Sigmoid colon (tissue), 7 donors: ENCODE measurements at places on chromosomes 1 and 21.

DNA sequence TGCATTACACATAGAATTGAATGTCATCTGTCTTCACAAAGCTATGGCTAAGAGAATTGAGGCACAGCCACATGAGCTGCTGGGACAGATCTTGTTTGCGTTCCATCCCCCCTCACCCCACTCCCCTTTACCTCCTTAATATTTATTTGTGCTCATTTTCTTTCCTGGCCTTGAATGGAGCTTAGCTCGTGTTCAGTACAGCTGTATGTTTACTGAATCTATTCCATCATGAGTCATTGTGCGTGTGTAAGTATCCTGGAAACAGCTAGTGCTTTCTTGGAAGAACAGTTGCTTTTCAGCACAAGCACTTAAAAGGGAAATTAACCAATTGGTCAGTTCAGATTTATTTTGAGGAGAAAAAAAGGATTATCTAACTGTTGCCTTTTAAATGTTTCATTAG, 14.7 kb downstream of the PROX1 start:
- no peak for DNase-seq

DNA sequence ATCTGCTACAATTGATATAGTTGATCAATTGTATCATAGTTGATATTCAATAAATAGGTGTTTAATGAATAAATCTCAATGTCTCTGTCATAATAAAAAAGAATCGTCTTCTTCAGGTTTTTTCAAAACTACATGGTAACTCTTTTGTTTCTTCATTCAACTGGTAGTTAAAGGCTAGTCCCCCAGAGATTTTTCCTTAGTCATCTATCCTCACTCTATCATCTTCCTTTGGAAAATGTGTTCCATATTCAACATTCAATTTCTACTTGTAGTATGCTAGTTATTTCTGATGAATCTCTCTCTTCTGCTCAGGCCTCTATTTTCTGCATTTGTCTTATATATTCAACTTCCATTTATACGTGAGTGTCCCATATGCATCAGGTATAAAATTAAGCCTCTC, 558.8 kb downstream of the KCNT2 start:
- no peak for DNase-seq

DNA sequence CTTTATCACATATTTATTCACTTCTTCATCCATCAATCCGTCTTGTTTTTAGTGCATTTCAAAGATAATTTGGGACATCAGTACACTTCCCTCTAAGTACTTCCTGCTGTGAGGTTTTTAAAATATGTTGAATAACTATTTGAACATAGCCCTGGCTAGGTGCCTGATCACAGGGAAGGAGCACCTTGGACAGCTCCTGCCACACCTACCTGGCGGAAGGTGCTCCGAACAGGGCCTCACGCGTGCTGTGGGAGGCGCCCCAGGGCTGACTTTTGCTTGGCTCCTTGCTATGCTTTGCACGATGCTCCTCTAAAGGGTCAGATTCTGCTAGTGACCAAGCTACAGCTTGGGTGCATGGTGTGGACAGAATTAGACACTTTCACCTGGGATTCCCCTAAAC, 4.9 kb upstream of the ATXN7L2 start:
- no peak for DNase-seq

- DNase-seq = no peak
Measured at GRCh38 chr1:112309499-112309898, 86.5 kb upstream of the CTTNBP2NL start.

DNA sequence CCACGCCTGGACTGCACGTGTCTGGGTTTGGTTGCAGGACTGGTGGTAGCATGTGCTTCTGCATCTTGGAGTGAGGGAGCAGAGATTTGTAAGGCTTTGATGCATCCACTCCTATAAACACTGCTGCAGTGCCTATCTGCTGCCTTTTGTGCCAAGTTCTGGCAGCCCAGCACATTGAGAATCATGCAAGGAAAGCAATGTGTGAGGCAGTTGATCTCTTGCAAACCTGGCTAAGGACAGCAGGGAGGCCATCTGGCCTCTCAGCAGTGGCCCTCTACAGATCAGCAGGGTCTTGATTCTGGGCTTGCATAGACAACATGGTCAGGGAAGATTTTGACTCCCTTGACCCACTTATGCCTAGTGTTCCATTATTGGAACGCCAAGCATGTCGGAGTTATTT, 81.2 kb upstream of the COA6 start:
- DNase-seq = no peak

DNA sequence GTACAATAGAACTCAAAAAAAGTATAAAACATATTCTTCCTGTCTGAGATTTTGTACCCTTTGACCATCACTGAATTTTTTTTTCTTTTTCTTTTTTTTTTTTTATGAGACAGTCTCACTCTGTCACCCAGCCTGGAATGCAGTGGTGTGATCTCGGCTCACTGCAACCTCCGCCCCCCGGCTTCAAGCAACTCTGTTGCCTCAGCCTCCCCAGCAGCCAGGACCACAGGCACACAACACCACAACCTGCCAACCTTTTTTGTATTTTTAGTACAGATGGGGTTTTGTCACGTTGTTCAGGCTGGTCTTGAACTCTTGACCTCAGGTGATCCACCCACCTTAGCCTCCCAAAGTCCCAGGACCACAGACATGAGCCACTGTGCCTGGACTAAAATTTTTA, 10.4 kb downstream of the SDCCAG8 start:
- DNase-seq = no peak

- no peak for DNase-seq
Measured at GRCh38 chr1:38932571-38932970, 9.1 kb downstream of the RHBDL2 start.

GRCh38 chr1:109935451-109935900, 24.8 kb downstream of the CSF1 start:
- no peak for DNase-seq

GRCh38 chr1:11795238-11795890, 10.4 kb downstream of the MTHFR start:
- no peak for DNase-seq

DNA sequence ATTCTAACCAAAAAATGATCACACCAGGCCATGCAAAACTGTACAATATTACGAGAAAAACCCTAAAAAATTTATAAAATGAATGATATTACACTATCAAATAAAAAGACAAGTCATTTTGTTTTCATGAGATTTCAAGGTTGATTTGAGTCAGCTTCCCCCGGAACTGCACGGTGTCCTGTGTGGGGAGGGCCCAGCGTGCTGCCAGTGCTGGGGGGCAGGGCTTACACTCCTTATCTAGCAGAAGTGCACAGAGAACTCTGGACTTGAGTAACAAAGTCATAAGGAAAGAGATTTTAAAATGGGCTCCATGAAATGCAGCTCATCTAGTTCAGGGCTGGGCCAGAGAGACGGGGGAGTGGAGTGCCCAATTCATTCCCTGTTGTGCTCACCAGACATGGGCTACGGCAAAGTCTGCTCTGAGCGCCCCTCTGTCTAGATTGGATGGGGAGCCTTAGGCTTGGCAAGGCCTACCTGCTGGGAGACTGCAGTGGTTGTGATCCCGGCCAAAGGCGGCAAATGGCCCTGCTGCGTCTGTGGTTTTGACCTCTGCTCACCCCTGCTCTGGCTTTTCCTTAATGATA, 50.1 kb downstream of the COQ8A start:
- DNase-seq = peak; percentile 62

DNA sequence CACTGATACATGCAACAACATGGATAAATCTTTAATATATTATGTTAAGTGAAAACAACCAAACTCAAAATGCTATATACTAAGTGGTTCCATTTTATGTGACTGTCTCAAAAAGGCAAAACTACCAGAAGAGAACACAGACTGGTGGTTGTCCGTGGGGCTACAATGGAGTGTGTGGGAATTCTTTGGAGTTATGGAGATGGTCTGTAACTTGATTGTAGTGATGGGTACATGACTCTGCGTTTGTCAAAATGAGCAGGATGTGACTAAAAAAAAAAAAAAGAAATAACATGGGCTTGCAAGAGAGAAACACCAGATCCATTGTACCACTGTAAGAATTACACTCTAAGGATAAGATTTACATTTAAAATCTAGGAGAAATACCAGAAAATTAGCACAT, 52.2 kb upstream of the KIAA1614 start:
- DNase-seq = no peak
